ENCODE measurements at places on chromosomes 3 and 15.

- no peak for DNase-seq
These were observed 33.6 kb downstream of the GOLGA6L10 start for GRCh38 chr15:82315519-82316246.

DNA sequence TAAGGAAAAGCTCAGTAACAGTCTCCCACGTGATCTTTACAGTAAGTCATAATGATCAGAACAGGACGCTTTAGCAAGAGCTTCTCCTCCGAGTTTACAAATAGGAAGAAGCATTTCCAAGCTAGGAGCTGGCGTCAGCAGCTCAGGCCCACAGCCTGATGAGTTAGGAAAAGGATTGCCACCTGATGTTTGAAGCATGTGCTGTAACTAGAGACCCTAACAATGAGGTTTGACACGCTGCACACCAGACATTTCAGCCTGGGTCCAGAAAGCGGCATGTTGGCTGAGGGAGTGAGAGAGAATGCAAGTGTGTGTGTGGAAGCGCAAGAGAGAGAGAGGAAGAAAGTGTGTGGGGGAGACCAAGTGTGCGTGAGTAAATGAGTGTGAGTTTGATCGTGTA is 47.3 kb downstream of the TLE3 start:
- DNase-seq: no peak

GRCh38 chr3:33425453-33425852 is 14.8 kb downstream of the UBP1 start:
- DNase-seq: peak; percentile 25

DNA sequence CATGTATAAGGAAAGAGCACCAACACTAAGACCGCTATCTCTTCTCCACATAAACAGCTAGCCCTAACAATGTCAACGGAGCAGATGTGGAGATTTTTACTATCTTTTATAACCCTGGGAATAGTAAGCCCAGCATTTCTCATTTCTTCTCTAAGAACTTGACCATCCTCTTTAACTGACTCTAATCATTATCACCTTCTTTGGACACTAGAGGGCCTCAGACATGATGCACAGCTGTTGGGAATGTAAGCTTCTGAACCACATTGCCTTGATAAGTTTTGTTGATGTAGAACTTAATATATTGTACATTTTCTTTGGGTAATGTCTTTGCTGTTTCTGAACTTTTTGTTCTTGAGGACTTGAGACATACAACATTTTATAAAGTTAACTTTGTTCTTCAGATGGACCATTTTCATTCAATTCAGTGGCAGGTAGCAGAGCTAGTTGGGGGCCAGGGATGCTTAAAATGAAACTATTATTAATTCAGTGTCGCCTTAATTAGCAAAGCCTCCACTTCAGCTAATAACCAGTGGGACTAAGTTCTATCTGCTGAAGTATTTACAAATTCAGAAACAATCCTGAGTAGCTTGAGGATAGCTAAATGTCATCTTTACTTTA is 9.6 kb upstream of the TAGLN3 start:
- peak; percentile 27 for DNase-seq

DNA sequence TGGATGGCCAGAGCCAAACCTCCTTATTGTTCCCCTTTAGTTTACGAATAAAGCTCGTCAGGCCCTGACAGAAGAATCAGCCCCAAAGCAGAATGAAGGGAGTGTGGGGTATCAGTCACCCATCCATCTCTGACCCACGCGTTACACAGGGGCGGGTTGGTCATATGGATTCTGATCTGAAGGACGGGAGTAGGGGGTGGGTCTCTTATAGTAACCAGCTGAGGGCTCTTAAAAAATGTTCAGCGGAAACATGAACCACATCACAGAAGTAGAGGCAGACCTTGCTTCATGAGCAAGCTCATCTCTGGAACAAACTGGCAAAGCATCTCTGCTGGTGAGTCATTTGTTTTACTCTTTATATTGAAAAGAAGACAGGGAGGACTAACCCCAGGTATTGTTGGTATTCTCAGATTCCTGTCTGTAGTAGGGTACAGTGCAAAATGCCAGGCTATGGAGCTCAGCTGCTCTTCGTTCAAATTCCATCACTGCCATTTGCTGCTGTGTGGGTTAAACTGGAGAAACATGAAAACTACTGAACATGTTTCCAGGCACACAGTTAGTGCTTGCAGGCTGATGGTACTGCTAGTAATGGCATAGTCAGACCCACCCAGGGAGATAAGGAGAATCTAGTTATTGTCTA is at the start of gene CXCR6:
TSS of gene CXCR6 (plus strand) at position 258 of the 640 bp plus-strand sequence. CDS start 3,018 bp downstream, outside the sequence.
- no peak for DNase-seq

GRCh38 chr15:79248183-79248582 is 34.3 kb upstream of the ANKRD34C start:
- DNase-seq: no peak

GRCh38 chr3:73719413-73719851 is 94.7 kb upstream of the PDZRN3 start:
- DNase-seq: no peak

DNA sequence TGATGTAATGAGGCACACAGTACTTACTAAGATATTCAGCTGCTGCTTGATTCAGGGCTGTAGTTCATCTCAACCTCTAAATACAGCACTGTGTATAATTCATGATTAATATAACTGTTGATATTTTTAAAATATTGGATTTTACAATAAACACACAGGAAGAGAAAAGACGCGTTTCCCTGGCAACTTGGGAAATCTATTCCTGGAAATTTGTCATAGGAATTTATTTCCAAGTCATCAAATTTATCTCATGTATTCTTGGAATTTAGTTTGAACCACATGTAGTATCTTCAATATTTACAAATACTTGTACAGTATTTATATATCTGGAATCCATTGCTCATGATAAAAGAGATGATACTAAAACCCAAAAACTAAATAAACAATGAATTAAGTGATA is 30.6 kb downstream of the EPHA3 start:
- DNase-seq: no peak

DNA sequence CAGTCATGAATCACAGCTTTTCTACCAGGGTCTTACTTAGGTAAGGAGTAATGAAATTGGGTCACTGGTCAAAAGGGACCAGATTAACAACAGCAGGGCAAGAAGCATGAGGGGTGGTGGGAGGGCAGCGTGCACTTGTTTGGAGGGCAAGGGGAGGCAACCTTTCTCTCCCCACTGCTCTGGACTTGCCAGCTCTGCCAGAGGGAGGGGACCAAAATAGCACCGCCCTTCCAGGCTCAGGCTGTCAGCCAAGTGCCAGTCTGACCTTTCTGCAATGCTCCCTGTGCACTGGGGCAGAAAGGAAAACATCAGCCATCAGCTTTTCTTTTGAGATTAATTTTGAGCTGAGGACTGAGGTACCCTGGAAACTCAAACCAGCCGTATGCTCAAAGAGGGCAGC is 4.5 kb upstream of the ULK3 start:
- DNase-seq: no peak

- peak; percentile 56 for DNase-seq
These were observed 1.0 kb upstream of the ISY1 start for GRCh38 chr3:129161860-129162271.

DNA sequence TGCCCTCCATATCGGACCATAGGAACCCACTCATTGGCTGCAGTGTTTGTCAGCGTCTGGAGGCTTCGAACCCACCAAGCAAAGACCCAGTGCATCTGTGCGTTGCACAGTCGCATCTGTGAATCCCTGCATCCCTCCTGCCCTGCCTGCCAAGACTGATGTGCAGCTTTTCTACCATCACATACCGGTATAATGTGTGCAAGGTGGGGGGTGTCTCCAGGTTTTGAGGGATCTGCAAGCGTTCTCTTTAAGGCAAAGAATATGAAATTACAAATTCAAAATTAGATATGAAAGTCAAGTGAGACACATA is 288 bp upstream of the NME9 start:
- DNase-seq: no peak

- DNase-seq: no peak
These were observed 97.9 kb upstream of the NANOGP8 start for GRCh38 chr15:35182841-35183479.

DNA sequence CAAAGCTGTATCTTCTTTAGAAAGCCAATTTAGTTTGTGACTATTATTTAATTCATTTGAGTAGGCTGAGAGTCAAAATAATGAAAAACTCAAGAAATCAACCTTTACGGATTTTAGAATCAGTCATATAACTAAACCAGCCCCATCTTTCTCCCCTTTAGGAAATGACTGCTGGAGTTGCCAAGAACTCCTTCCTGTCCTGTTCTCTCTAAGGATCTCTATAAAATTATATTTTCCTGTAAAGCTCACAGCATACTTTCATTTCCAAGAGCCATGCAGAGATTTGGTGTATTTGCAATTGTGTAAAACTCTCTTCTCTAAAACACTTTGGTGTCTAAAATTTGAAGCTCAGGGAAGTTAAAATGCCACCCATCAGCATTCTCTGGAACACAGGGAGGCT is 323.4 kb upstream of the GBE1 start:
- DNase-seq: no peak

- no peak for DNase-seq
These were observed 283.9 kb upstream of the THBS1 start for GRCh38 chr15:39296955-39297354.

DNA sequence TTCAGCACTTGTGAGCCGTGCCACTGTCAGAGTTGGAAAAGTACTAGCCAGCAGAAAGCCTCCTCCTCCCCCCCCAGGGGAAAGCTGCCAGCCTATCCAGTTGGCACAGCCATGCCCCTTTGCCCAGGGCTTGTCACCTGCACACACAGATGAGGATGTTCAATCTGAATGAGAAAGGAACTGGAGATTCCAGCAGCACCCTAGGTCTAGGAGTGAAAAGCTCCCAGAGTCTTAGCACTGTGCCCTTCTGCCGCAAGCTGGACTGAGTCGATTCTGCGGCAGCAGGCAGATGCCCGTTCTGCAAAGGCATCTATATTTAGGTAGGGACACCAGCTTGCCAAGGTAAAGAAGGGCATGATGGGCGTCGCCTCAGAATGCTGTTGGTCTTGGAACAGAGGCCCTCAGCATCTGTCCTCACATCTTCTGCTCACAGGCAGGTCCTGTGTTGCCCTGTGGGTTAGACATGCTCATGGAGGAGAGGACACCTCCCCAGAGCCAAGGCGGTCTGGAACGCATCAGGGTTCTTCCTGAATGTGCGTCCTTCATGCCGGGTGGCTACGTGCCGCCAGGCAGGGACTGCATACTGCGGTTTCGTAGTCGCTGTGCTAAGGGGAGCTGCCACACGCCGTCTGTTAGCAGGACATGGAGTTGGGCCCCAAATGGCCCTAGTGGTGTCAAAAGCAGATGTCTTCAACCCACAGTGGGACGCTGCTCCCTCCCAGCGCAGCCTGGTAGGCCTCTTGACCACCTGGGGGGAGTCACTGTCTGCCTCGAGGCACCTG is 109.5 kb downstream of the VGLL4 start:
- DNase-seq: no peak

- DNase-seq: no peak
These were observed 13.8 kb downstream of the ISG20 start for GRCh38 chr15:88652456-88653199.

DNA sequence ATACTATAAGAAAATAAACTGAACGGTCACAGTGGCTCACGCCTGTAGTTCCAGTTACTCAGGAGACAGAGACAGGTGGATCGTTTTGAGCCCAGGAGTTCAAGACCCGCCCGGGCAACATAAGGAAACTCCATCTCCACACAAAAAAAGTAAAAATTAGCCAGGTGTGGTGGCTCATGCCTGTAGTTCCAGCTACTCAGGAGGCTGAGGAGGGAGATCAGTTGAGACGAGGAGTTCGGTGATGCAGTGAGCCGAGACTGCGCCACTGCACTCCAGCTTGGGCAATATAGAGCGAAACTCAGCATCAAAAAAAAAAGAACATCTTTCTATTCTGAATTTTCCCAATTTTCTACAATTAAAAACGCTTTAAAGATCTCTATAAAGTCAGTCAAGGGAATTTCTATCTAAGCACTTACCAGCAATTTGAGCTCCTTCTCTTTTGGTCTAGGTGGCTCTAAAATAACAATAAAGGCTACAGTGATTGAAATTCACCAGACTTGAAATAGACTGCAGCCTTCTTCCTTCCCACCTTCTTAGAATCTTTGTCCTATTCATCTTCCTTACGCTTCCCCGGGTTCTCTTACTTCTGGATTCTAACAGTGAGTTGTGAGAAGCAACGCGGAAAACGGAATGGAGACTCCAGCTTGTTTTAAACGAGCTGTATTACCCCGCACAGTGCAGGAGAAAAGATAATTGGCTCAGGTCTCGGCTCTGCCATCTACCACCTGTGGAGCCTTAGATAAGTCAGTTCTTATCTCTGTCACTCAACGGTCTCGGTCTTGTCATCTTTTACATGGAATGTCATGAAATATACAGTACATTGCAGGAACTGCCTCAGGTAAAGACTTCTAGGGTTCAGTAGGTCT is 812 bp upstream of the SEC62 start:
- DNase-seq: no peak

GRCh38 chr15:101001056-101001455 is 81.9 kb downstream of the LRRK1 start:
- no peak for DNase-seq

DNA sequence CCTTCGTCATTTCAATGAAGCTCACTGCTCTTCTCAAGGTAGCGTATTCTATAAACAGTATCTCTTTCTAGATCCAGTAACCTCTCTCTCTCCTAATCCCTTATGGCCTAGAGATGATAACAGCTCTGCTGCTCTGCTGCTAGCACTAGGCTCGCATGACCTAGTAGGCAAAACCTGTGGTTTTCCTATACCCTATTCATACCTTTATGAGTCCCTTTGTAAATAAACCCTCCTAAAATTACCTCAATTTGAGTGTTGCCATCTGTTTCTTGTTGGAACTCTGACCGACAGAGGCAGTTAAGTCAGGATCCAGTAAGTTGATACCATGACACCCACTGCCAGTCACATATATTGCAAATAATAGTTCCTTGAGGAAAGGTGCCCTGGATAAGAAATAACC is 7.3 kb downstream of the CCDC14 start:
- DNase-seq: no peak

DNA sequence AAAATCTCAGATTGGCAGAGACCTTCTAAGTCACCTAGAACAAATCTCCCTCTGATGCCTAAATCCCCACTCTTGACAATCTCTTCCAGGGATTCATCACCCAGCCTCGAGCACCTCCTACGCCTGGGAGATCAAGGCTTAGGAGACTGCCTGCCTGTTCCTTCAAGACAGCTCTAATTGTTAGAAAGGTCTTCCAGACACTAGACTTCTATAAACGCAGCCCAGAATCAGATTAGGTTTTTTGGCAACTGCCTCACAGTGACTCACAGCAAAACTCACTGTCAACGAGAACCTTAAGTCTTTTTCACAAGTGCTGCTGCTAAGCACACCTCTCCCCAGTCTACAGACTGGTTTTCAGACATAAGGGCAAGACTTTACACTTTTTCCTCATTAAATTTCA is 23.1 kb downstream of the SRGAP3 start:
- DNase-seq: no peak

DNA sequence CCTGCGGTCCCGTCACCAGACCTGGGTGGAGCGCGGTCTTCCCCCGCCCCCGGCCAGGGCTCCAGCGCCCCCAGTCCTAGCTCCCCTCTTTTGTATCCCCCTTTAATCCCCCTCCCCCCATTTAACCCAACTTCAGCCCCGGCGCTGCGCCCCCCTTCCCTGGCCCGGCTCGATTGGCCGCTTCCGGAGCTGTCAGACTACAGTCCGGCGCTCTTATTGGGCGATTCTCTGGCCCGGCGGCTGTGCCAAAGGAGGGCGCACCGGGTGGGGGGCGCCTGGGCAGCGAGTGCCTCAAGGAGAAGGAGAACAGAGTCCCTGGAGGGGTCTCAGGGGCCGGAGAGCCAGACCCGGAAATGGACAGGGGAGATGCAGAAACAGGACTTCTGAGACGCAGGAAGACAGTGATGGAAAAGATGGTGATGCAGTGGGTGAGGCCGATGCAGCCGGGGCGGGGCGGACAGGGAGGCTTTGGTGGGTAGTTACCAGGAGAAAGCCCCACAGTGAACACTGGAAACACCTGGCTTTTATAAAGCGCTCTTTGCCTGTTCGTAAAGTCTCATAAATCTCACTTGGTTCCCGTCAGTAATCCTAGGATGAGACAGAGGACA is 1.2 kb upstream of the ADCY5 start:
- no peak for DNase-seq
